ENCODE measurements at places on chromosomes 12 and 14.

GRCh38 chr12:13573698-13574321 lies 377.3 kb downstream of the EMP1 start:
- DNase-seq, result peak; percentile 81

GRCh38 chr14:88866305-88866704 lies 41.9 kb downstream of the TTC8 start:
- no peak for DNase-seq

DNA sequence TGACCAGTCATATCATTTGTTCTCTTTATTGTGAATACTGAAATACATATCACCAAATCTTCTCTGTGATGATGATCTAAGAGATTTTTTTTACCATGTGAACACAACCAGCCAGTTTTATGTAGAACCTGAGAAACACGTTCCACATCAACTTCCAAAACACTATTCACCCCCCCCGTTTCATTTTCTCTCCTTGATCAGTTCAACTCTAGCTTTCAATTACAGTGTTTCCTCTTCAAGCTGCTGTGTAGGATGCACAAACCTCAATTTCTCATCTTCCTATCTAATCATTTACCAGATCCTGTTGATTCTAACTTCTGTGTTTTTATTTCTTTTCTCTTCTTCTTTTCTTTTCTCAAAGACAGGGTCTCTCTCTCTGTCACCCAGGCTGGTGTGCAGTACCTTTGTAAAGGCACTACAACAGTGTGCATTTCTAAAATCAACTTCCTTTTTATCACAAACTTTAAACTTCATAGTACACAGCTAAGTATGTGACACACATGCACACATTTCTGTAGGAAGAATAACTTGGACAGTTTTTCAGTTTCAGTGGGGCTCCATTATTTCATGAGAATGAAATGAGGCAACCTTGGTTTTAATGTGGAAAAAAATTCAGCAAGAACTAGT lies 149.9 kb upstream of the FBXO33 start:
- DNase-seq, result no peak

- DNase-seq, result no peak
Observed at GRCh38 chr12:130990034-130990433, 36.3 kb downstream of the ADGRD1 start.

DNA sequence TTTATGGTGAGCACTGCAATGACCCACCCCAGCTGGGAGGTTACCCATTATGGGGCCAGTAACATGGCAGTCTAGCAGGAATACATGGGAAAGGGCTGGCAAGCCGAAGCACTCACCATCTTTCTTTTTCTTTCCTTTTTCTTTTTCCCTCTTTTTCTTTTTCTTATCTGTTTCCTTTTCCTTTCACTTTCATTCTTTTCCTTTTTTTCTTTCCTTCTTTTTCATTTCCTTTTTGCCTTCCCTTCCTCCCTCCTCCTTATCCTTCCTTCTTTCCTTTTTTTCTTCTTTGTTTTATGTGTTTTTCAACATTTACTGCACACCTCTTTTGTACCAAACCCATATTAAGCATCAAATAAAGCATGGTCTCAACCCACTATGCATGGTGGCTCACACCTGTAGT lies 501.1 kb downstream of the MED13L start:
- DNase-seq, result no peak

DNA sequence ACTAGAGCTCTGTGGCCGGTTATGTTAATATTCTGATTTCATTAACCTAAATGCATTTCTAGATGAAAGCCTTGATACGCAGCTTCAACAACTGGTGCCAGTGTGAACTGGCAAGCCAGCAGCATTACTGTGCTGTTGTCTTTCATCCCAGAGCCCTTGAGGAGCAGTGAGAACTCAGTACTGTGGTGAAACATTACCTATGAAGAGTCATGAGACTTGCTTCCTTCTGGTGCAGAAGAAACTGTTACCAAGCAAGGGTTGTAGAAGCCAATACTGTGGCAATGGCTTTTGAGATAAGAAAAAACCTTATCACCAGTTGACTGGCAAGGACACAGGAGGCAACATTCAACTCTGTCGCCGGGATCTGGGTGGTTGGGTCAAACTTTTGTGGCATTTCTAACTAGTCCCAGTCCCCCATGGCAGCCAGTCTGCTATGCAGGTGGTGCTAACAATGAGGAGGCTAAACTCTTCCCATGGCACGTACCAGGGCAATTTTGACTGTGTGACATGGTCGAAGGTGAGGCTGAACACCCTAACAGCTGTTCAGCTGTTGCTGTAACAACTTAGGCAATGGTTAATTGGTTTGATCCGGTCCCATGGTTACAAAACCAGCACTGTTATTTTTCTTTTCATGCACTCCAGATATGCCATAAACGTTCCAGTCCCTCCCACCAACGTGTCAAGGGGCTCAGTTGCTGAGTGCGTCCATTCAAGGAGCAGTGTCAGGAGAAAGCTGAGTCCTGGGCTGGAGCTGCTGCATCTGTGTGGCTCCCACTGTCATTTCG lies 12.6 kb upstream of the LGALS3 start:
- no peak for DNase-seq

DNA sequence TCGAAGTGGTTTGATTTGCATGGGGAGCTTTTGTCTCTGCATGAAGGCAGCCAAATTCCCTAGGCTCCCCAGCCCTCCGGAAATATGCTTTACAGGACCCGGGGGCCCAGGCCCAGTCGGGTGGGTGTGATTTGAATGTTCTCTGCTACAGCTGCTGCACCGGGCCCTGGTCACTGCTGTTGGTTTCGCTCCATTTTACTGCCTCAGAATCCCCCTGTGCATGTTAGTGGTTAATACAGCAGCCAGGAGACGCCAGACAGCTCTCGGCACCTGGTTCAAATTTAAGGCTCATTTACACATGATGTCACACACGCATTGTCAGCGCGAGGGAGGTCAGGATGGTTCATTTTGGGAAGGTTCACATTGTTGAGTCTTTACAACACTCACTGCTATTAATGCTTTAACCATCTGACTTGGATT lies 99.6 kb downstream of the SLC38A6 start:
- no peak for DNase-seq

DNA sequence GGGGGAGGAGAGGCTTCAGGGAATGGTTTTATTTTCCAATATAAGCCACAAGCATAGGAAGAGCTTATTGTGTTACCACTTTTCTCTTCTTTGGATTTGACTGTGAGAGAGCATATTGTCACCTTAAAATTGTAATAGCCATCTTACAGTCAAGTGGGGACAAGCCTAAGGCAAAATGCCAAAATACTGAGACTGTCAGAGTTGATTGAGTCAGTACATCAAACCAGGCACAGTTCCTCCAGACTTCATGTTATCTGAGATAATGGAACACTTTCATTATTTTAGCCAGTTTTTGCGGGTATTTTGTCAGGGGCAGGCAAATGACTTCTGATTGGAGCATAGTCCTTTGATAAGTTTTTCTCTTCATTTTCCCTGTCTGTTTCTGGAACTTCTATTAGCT lies 19.5 kb upstream of the NUBPL start:
- DNase-seq, result no peak

DNA sequence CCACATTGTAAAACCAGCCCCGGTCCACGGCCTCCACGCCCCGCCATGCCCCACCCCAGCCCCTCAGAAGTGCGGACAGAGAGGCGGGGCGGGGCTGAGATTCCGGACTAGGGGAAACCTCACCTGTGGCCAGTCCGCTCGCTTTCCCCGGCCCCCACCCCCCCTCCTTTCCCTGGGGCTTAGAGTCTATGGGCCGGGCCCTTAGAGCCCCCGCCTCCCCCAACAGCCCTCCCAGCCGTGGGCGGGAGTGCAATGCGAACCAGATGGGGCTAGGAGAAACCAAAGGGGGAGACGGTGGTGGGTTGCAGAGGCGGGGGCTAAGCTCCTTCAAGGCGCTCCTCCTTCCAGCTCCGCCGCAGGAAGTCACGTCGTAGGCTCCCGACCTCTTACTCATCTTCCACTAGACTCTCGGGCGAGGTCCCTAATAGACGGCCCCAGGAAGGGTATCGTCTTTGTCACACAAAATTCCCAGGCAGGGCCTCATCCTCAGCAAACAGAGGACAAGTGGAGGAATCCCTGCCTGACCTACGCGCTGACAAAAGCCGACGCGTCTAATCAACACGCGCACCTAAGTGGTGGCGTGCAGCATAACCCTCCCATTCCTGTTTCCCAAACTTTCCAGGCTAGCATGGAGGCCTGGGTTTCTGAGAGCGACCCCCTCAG lies 1.1 kb upstream of the NAB2 start:
- peak; percentile 95 for DNase-seq

DNA sequence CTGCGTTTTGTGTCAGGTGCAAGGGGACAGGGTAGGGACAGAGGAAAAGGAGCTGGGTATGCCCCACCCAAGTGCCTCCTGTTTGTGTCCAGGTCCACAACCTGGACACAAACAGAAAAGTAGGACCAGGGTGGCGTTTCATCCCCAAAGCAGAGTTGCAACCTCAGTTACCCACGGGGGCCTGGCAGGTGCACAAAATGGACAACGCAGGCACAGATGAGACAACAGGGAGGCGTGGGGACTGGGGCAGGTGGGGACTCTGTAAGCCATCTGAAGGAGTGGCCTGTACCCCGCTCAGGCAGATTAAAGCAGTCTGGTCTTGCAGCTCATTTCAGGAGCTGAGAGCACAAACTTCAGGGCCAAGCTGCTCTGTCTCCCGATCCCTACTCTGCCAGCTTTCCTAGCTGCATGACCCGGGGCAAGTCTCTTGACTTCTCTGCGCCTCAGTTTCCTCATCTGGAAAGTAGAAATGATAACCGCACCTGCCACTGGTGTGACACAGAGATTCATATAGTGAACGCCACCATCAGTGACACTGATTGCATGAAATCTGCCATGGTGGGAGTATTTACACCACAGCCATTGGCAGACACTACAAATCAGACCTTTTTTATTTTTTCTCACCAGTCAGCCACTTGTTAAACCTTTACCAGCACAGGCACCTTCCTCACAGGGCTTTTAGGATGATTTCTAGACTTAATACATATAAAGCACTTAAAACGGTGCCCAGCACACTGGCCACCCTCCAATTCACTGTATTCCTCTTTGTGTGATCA lies 123.0 kb downstream of the PHETA1 start:
- DNase-seq, result no peak

DNA sequence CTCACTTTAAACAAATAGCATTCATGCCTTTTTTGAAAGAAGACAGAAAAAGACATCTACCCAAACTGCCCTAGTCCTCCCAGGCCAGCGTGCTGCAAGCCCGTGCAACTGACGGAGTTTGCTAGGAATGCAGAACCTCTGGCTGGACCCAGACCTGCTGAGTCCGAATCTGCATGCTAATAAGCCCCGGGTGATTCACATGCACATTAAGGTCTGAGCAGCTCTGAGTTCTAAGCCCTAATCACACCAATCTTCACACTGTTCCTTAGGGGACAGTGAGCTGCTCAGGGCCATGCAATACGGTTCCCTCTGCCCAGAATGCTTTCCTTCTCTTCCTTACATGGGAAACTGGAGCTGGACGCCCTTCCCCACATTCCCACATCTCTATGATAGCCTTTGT lies 25.2 kb downstream of the HAL start:
- no peak for DNase-seq

- peak; percentile 7 for DNase-seq
Observed at GRCh38 chr12:22230280-22230794, 104.2 kb downstream of the ST8SIA1 start.

- DNase-seq, result no peak
Observed at GRCh38 chr12:123937707-123938591, 34.7 kb downstream of the CCDC92 start.

DNA sequence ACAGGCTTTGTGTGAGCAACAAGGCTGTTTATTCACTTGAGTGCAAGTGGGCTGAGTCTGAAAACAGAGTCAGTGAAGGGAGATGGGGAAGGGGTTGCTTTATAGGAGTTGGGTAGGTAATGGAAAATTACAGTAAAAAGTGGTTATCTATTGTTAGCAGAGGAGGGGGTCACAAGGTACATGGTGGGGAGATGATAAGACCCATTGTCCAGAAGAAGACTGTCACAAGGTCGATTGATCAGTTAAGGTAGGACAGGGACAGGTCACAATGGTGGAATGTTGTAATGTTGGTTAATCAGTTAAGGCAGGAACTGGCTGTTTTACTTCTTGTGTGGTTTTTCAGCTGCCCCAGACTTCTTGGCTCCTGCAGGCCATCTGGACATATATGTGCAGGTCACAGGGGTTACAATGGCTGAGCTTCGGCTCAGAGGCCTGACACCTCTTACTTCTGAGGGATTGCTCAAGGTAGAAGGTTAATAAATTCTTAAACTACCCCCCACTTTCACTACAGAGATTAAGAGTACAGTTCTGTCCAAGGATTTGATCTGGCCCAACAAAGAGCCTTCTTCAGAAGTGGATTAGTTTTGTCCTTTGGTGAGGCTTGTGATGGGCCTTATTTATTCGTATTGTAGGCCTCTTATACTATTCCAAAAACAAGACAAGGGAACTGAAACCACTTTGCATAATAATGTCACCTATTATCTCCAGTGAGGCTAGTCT lies 13.8 kb upstream of the DHRS4 start:
- DNase-seq, result no peak

DNA sequence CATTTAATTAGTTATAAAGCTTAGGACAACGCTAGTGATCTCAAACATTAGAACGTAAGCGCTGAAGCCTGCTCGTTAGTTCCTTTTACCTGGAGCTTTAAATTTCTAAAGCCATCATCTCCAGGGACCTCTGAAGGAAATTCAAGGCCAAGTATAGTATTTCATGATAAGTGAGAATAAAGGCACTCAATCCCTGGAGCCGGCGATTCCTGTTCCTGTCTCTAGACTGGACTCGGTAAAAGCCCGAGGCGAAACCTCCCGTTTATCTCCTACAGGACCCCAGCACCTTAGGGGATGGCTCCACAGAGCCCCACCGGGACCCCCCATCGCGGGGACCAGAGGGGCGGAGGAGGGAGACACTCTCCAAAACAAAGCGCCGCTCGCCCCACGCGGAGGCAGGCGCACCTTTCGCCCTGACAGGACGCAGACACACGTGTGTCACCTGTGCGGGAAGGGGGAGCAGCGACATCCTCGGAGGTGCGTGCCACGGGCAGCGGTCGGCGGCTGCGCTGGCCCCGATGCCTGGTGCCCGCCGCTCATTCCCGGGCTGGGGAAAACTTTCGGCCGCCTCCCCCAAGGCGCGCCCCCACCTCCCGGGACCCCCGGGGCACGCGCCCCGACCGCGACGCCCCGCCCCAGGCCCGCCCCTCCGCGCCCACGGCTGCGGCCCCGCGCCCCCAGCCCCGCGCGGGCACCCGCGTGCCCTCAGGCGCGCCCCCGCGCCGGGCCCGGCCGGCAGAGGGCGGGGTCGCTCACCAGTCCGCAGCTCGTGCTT lies 678 bp downstream of the RPS6KA5 start:
- DNase-seq, result no peak

DNA sequence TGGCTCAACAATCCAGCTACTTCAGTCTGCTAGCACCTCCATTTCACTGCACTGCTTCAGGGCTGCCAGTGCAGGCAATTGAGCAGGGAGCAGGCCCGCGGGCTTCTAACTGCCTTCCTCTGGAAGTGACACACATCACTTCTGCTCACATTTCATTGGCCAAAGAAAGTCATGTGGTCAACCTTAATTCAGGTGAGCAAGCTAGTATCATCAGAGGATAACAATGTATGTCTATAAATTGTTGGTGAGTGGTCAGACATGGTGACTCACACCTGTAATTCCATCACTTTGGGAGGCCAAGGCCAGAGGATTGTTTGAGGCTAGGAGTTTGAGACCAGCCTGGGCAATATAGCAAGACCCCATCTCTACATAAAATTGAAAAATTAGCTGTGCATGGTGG lies 22.3 kb upstream of the CHGA start:
- DNase-seq, result no peak

GRCh38 chr12:57199191-57199590 lies 17.4 kb upstream of the NXPH4 start:
- no peak for DNase-seq

GRCh38 chr14:43735932-43736331 lies 771.2 kb downstream of the FSCB start:
- DNase-seq, result no peak

- DNase-seq, result no peak
Observed at GRCh38 chr12:12839003-12839395, 25.9 kb downstream of the DDX47 start.
